NCI-H524 (cell line): ENCODE measurements at places on chromosomes 11 and 22.
A peak's percentile ranks its signal among the peaks of the same experiment; 100 is the strongest.

DNA sequence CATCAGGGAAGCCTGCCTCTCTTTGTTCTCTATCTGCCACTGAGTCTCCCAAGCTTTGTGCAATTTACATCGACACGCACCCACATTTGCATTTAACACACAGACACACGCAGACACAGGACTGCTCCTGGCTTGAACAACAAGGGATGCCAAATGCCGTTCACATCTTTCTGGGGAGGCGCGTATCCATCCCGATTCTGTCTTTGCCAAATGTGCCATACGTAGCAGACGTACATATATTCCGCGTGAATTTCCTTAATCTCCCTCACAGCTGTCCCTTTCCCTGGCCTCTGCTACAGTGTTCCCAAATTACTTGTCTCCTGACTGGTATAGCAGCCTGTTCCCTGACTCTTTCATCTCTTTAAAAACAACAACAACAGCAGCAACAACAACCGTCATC is 409.5 kb downstream of the MIAT start:
- DNase-seq = peak; percentile 84

GRCh38 chr22:40529821-40530220 is 106.7 kb downstream of the MRTFA start:
- DNase-seq = no peak

DNA sequence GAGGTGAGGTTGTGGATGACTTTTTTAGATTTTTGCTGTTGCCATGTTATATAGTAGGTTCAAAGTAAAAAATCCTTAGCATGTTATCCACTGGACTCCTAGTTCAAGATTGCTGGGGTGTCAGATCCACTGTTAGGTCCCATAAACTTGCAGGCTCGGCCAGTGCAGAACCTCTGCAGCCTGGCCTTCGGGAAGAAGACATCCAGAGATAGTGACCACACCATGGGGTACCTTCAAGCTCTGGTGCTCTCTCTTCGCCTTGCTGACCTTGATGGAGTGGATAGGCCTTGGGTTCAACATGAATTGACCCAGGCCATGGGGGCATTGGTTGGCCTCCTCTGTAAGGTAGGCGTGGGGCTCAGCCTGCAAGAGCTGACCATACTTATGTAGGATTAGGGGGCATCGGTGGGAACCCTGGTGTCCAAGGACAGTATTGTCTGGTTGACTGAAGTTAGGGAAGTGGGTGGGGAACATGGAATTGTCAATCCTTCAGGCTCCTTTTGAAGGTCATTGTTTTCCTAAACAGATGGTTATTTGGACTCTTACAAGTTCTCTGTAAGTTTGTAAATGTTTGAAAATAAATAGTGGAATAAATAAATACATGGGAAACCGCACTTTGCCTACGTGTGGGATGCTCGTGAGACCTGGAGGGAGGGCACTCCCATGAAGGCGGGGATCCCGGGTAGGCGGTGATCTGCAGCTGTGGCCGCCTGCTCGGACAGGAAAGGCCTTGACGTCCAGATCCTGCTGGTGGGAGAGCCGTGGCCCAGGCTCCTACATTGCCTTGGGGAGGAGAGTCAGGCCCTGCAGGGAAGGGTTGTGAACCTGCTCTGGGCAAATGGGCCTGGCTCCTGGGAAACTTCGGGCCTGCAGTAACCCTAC is 37.1 kb downstream of the BCR start:
- no peak for DNase-seq

DNA sequence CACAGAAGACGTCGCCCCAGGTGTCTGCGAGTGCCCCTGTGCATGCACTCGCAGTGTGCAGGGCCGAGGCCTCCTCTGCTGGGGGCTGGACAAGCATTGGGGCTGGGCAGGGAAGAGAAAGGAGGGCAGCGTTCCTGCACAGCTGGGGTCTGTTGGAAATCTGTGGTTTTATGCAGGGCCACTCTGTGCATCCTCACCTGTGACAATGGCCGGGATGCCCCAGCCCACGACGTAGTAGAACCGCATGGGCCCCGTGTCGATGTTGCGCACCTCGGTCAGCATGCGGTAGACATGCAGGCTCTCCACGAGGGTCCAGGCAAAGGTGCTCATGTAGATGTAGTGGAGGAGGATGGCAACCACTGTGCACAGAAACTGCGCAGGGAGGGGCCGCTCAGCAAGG is 37.2 kb downstream of the TRMU start:
- no peak for DNase-seq

- DNase-seq = no peak
Observed at GRCh38 chr11:28250192-28250591, 142.0 kb downstream of the METTL15 start.

GRCh38 chr11:765025-765801 is 12.1 kb downstream of the GATD1 start:
- DNase-seq = peak; percentile 53

GRCh38 chr11:66289548-66290329 is 796 bp upstream of the YIF1A start:
- no peak for DNase-seq

GRCh38 chr11:7520981-7521487 is 7.2 kb downstream of the PPFIBP2 start:
- DNase-seq = no peak

DNA sequence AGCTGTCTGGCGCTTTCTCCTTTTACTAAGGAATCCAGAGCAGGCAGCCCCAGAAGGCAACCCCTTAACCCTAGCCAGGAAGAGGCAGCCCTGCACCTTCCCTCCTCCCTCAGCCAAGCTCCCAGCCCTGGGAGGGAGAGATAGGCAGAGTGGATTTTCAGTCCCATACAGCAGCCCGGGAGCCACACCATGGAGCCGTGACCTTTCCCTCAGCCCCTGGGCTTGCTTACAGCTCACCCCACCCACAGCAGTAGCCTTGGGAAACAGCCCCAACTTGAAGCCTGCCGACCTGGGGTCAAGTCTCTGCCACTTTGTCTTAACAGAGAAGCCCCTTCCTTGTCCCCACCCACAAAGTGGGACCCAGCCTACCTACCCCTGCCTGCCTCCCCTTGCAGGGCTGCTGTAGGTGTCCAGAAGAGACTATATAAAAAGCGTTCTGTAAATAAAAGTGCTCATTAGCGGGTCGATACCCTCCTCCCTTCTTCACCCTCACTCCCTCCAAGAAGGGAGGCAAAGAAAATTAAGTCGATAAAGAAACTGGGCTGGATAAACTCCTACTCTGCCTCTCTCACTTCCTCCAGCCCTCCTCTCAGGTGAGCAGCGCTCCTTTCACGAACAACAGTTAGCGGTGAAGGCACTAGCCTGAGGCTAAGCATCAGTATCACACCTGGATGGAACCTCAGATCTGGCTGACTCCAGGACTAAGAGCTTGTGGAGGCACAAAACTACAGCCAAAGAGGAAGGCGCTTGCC is 4.2 kb downstream of the TST start:
- no peak for DNase-seq

DNA sequence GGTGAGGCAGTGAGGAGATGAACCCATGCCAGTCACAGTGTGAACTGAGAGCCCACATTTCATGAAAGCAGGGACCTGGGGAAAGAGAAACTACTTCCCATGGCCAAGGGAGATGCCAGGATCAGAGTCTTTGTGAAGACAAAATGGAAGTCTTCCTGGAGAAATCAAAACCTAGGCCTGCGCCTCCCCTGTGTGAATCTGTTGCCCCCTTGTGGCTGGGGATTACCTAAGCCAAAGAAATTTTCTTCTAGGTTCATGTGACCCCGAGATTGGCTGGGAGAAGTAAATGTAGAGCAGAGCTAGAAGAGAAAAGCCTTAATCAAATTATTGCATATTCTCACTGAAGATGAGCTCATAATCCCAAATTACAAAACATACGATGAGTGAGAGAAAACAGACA is 1075.3 kb downstream of the TBC1D22A start:
- DNase-seq = peak; percentile 67

GRCh38 chr11:69241075-69241740 is 52.7 kb upstream of the MYEOV start:
- no peak for DNase-seq

DNA sequence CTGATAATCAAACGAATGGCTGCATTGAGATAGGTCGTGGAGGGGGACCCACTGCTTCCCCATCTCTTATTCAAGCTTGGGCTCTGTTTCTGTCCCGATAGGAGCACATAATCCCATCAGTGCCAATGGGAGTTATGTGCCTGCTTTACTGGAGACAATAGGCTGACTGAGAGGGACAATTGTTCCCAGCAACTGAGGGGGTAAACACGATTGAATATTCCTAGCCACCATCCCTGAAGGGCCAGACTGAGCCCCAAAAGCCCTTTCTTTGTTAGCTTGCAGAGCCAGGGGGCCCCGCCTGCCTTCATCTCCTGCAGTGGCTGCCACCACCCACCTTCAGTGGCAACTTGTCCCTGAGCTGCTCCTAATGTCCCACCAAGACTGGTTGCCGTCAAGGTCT is 172.8 kb upstream of the NAV2 start:
- no peak for DNase-seq

DNA sequence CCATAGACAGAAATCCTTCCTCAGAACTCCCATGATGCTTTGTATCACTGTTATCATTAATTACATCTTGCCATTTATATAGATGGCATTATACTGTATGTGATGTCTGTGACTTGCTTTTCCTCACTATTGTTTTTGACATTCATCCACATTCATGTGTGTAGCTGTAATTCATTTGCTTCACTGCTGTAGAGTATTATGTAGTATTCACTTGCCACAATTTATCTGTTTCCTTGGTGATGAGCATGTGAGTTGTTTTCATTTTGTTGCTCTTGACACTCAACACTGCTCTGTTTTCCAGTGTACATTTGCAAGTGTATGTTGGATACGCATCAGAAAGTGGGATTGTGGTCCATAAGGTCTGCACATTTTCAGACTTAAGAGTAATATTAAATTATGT is 328.6 kb upstream of the C11orf87 start:
- no peak for DNase-seq

- DNase-seq = no peak
Observed at GRCh38 chr11:87212891-87213290, 175.2 kb downstream of the TMEM135 start.

GRCh38 chr11:44469412-44469811 is 96.1 kb upstream of the CD82 start:
- no peak for DNase-seq

DNA sequence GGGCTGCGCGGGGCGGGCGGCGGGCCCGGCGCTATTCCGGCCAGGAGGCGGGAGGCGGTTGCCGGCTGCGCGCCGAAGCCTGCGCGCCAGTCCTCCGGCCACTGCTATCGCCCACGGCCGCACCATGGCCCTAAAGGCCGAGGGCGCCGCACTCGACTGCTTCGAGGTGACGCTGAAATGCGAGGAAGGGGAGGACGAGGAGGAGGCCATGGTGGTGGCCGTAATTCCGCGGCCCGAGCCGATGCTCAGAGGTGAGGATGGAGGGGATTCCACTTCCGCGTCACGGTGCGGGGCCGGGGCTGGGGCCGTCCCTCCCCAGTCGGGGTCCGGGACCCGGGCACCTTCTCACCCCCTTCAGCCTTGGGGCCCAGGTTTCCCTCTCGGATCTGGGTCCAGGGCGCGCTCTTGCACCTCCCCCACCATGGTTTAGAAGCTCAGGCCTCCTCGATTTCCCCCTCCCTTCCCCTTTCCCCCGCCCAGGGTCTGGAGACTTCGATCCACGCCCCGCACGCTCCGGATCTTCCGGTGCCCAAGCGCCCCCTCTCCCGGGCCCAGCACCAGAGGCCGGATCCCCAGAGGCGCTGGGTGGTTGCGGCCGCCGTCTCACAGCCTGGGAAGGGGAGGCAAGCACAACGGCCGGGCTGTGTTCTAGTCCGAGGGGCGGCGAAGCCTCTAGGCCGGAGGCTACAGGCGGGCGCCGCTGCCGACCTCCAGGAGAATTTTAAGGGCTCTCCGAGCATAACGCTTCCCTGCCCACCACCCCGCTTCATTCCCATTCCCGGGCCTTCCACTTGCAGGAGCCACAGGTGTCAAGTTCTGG is 517 bp downstream of the SPINDOC start:
- peak; percentile 48 for DNase-seq

DNA sequence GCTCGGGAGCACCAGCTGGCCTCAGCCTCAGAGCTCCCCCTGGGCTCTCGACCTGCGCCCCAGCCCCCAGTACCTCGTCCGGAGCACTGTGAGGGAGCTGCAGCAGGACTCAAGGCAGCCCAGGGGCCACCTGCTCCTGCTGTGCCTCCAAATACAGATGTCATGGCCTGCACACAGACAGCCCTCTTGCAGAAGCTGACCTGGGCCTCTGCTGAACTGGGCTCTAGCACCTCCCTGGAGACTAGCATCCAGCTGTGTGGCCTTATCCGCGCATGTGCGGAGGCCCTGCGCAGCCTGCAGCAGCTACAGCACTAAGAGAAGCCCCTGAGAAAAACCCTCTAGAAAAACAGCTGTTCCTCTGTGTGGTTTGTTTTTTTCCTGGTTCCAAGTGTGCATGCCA is 918 bp upstream of the FAM89B start:
- no peak for DNase-seq

DNA sequence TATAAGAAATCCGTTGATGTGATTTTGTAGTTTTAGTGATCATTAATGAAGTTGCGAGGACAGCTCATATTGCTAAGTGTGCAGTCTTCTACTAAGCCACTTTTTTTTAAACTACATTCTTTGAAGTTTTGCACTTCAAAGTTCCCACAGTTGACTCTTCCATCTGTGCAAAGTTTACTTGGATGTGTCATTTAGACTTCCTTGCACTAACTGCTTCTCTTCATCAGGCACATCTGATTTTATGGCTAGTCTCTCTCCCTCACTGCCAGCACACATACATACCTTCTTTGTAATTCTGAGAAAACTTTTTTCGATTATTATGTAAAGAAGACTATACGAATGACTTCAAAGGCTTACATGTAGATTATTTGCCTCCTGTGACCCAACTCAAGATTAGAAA is 250.0 kb downstream of the DYNC2H1 start:
- DNase-seq = no peak

DNA sequence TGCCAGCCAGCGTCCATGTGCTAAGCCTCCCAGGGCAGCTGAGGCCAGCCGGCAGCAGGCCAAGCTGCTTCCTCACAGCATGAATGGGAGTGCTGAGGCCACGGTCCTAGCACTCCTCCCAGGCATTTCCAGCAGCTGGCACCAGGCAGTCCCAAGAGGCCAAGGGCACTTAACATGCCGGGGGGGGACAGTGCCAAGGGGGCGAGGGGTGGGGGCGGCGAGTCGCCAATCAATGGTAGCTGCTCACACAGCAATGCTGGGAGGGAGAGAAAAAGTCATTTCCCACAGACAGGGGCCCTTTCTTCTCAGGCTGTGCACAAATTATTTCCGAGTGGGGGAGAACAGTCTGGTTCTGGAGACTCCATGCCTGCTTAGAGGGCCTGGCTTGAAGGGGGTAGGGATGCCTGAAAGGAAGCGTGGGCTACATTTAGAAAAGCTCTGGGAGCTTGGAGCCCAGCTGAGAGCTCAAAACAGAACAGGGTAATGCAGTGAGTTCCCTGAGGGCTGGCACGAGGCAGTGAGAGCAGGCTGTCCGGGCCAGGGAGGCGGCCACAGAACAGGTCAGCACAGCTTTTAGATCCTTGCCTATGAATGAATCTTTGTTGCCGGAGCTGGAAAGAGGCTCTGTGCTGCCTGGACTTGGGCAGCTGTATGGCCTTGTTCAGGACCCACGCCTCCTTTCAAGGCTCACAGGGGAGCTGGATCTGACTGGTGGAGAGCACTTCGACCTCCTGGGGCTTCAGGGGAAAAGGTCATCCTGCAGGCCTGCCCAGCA is 14.4 kb upstream of the TBC1D10A start:
- no peak for DNase-seq
